PC-3 (cell line): ENCODE measurements at places on chromosomes 12 and 14.
A peak's percentile ranks its signal among the peaks of the same experiment; 100 is the strongest.

DNA sequence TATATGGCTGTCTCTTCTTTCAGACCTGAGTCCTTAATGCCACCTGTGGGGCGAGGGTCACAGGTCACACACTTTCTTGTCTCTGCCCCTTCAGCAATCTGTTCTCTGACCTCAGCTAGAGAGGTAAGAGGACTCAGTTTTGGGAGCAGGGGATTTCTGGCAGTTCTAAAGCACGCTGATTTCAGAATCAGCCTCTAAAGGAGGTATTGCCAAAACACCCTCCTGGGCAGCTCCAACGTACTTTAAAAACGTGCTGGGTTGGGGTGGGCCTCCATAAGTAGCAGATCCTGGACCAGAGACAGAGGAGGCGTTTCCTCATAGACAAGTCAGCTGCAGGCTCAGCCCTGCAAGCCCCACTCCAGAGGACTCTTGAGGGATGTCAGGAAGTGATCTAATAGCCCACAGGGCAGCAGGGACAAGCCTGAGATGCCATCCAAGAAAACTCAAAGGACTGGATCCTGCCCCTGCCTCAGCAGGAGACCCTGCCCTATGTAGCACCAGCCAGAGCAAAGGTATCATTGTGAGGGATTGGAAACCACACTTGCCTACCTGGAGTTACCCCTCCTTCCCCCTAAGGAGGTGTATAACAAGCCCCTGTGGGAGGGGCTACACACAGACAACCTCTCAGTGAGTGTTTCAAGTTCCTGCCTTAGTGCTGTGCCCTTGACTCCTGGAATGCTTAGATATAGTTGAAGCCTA lies 8.5 kb downstream of the CTDSP2 start:
- peak; percentile 38 for DNase-seq

DNA sequence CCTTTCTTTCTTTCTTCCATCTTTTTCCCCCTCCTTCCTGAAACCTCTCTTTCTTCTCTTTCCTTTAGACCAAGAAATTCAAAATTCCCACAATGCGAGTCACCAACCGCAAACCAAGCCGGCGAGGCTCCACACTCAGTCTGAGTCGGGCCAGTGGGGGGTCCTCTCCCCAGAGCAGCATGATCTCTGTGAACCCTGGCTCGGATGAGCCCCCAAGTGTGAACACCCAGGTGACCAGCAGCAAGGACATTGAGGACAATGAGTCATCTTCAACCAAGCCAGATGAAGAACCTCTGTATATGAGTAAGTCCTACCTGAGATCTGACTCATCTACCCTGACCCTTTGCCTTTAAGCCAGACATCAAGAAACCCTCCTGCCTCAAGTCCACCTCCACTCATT lies 88.6 kb upstream of the TMEM233 start:
- peak; percentile 15 for DNase-seq

- peak; percentile 68 for DNase-seq
These were observed 107.7 kb upstream of the CAND1 start for GRCh38 chr12:67161322-67161918.

GRCh38 chr14:100393906-100394732 lies 71.0 kb downstream of the SLC25A47 start:
- DNase-seq = no peak

DNA sequence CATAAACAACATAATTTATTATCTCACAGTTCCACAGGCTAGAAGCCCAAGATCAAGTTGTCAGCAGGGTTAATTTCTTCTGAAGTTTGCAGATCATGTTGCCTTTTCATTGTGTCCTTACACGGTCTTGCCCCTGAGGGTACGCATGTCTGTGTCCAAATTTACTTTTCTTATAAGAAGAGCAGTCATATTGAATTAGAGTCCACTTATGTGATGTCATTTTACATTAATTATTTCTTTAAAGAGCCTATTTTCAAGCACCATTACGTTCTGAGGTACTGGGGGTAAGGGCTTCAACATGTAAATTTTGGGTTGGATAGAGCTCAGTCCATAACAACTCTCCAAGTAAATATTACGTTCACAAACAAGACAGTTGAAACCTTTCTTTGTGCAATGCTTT lies 236.6 kb upstream of the OR4E1 start:
- no peak for DNase-seq

DNA sequence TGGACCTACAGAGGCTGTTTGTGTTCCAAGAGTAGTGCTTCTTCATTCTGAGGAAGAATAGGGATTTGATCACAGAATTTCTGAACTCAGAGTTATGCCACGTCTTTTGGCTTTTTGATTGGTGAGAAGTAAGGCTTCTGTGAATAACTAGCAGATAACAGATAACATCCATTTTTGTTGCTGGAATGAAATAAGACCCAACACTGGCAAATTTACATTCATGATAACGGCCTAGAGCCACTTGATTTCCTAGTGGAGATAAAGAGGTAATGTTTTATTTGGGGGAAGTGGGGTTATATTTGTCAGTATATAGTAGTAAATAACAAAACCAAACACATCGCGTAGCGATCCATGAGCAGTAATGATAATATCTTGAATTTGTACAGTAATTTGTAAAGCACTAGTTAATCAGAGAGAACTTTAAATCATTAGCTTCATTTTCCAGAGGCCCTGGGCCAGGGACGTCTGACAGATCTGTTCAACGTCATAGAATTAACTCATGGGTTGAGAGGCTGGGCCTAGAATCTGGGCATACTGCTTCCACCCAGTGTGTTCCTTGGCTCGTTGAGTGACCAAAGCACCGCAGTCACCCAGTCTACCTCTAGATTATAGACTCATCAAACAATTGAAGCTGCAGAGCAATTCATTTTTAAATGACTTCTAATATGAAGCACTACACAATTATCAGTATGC lies 79.6 kb downstream of the HMGA2 start:
- DNase-seq = no peak

- no peak for DNase-seq
These were observed 83.4 kb upstream of the EVL start for GRCh38 chr14:99981806-99982205.

DNA sequence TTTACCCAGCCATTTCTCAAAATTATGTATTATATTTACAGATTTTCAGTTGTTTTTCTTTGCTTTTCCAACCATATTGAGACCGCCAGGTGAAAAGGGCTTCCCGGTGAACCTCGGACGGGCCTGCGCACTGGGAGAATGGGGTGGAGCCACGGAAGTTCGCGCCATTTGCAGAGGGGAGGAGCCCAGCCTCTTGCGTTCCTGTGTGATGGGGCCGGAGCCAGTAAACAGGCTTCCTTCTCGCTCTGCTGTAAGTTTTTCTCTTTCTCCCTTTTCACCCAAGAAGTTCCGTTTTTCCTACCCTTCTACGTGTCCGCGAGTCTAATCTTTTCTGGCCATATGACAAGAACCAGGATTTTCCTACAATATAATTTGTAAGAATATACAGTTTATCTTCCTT lies 1108.8 kb upstream of the SEL1L start:
- DNase-seq = peak; percentile 3

- DNase-seq = no peak
These were observed 3.6 kb downstream of the NXPH4 start for GRCh38 chr12:57219993-57220754.

DNA sequence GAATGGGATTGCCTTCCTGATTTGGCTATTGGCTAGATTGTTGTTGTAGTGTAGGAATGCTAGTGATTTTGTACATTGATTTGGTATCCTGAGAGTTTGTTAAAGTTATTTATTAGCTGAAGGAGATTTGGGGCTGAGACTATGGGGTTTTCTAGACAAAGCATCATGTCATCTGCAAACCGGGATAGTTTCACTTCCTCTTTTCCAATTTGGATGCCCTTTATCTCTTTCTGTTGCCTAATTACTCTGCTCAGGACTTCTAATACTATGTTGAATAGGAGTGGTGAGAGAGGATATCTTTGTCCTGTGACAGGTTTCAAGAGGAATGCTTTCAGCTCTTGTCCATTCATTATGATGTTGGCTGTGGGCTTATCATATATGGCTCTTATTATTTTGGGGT lies 265.7 kb upstream of the MGAT4C start:
- no peak for DNase-seq

DNA sequence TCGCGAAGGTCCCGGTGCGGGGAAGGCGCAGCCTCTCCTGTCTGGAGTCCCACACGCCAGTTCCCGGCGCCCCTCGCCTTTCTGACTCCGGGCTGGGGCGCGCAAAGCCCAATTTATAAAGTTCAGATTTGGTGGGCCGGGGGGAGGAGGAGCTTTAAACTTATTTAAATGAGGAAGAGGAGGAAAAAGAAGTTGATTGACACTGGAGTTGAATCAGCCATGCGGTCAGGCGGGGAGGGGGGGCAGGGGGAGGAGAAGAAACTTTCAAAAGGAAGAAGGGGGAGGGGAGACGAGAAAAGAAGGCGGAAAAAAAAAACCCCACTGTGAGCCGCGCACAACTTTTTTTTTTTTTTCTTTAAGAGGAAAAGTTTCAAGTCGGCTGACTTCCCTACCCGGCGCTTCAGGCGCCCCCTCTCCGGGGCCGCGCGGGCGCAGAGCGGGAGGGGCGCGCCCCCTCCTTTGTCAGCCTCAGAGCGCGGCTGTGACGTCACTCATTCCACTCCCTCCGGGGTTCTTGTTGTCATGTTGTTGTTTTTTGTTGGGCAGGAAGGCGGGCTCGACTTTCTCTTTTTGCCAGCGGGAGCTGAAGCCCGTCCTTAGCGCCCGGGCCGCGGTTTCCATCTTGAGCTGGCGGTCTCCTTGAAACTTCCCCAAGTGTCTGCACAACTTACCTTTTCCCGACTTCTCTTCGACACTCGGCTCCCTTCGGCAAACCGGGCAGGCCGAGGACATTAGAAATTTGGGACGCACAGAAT lies at the start of gene ZFP36L1:
ZFP36L1 (minus strand) TSS at position 89 of the 755 bp plus-strand sequence. CDS start 129 bp downstream, outside the sequence.
- peak; percentile 93 for DNase-seq

DNA sequence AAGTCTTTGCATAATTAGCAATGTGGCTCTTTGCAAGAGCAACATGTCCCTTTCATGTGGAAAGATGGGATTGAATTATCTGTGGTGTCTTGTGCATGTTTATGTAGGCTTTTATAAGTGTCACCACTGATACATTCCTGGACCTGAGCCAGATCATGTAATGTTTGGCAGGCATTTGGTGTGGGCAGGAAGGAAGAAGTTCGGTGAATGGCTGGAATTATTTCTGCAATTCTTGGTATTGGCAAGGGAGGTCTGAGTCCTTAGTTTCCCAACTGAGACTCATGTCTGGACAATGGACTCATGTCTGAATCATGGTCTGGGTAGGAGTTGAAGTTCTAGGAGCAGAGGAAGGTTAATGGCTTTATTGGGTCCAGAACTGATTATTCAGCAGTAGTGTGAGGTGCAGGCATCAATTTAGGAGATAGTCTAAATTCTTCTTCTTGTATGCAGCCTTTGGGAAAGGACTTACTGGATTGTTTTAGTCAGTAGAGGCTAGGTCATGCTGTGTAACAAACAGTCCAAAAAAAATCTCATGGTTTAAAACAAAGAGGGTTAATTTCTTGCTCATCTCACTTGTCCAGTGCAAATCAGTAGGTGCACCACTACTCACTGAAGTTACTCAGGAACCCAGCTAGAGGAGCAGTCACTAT lies 186.5 kb upstream of the LHX5 start:
- DNase-seq = peak; percentile 54

DNA sequence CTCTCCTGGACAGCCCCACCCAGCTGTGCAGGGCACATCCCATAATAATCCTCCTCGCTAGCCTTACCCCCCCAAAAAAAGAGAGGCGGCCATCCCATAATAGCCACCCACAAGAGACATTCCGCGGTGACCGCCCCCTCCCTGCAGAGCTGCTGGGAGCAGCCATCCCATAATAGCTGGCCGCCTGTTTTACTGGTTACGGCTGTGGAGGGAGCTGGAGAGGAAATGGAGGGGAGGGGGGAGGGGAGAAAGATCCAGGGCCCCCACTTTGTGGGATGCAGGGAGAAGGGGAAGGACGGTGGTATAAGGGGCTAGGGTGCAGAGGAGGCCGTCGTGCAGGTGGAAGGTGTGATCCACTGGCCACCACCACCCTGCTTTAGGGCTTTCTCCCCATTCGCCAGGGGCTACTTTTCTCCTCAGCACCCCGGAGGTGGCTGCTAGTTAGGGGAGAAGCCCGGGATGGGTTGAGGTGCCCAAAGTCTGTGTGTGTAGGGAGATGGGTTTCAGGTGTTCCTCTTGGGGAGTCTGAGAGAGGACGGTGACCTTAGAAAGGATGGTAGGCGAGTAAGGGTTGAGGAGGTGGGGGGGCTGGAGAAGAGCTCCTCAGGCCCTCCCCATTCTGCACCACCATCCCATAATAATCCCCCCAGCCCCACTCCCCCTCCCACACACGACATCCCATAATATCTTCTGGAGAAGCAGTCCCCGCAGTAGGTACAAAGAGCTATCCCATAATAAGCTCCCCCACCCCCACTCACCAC lies 6.0 kb upstream of the CHD4 start:
- peak; percentile 73 for DNase-seq

GRCh38 chr12:65196762-65197567 lies 27.6 kb downstream of the LEMD3 start:
- no peak for DNase-seq

- no peak for DNase-seq
These were observed 29.3 kb upstream of the PEX5 start for GRCh38 chr12:7160183-7160582.

GRCh38 chr12:58470266-58471010 lies 449.9 kb downstream of the LRIG3 start:
- no peak for DNase-seq

DNA sequence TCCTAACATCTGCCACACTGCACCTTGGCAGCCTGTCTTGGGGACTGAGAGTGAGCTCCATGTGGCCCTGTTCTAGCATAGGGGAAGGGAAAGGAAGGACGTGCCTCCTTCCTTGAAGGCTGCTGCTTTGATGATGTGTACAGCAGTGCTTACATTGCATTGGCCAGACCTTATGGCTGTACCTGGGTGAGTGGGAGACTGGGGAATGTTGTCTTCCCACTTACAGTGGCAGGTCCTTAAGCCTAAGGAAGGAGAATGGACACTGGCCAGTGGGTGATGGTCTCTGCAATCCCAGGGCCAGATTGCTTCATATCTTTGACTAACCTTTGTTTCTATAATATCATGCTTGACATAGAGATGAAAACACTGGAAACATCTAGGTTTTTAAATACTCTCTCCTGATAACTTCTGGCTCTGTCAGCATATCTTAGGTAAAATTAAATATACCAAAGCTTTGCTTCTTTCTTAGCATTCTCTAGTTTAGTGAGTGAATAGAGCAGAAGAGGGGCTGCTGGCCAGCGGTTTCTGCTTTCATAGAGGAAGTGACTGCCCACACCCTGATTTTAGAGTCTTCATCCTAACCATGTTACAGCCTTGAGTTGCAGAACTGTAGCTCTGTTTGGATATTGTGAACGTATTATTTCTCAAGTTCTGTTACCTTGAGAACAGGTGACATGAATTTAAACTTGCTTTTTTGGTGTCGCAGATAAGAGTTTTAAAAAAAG lies 27.2 kb downstream of the KLC1 start:
- DNase-seq = no peak

DNA sequence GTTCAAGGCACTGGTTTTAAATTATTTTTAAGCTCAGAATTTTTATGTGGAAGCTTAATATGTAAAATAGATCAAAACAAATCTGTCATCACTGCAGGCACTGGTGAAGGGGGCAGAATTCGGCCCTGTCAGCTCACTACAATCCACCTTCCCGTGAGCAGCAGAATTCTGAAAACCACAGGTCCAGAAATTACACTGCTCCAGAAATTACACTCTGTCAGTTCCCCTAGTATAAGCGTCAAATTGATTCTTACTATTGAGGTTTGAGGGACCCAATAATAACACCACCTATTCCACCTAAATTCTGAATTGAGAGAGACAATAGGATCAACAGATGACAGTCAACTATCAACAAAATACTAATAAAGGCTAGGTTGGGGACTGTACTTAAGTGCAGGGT lies 245.5 kb downstream of the PHLDA1 start:
- DNase-seq = no peak

- DNase-seq = peak; percentile 99
These were observed 42.2 kb upstream of the MANSC4 start for GRCh38 chr12:27822076-27822712.

- DNase-seq = no peak
These were observed 127.5 kb upstream of the RMST start for GRCh38 chr12:97335115-97335514.

- DNase-seq = no peak
These were observed 200.5 kb upstream of the OR4E1 start for GRCh38 chr14:21874167-21874566.
